Liver (tissue), 10 donors: ENCODE measurements at places on chromosomes 12 and 14. TPM values are rescaled to one million over a fixed set of nuclear protein-coding genes. Genes with fewer than 3 reads are reported as not detected.

DNA sequence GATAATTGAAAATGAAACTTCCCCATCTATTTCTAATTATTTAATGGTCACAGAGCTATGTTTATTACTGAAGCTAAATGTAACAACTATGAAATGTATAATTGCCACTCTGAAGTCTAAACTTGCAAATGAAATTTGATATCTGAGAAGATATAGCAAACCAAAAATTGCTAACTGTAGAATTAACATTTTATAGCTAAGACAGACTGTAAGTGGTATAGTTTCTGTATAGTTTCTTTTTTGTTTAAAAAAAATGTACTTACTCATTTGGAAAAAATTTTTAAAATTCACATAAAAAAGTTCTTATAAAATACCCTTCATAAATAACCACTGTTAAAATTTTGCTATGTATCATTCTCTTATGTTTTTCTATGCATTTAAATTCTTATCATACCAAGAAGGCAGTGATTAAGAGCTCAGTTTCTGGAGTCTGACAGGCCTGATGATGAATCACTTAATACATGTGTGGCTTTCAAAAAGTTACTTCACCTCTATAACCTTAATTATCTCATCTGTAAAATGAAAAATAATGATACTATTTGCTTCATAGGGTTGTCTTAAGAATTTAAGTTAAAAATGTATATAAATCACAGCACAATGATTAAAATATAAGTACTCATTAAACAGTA is 214.7 kb upstream of the GARIN2 start:
- DNase-seq = no peak

- no peak for DNase-seq
Measured at GRCh38 chr14:68506645-68507419, 286.0 kb downstream of the ZFP36L1 start.

DNA sequence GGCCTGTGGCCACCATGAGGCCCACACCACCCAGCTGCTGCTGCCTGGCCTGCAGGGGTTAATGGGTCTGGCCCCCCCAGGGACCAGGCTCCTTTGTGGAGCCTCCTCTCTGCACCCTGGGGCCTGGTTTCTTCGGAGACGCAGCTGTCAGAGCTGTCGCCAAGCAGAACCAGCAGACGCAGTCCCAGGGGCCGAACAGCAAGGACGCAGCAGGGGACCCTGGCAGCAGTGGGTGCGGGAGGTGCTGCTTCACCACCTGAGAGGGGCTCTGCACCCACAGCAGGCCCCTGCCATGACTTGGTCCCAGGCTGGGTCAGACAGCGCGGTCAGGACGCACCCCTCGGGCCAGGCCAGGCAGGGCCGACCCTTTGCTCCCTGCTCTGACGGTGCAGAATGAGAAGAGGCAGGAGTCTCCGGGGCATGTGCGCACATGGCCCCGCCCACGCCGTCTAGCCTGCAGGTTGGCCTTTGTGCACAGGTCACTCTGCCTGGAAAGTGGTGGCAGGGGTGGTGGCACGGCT is 30.5 kb downstream of the JAG2 start:
- DNase-seq = no peak

Gene TAS2R7
- not detected for total RNA-seq

DNA sequence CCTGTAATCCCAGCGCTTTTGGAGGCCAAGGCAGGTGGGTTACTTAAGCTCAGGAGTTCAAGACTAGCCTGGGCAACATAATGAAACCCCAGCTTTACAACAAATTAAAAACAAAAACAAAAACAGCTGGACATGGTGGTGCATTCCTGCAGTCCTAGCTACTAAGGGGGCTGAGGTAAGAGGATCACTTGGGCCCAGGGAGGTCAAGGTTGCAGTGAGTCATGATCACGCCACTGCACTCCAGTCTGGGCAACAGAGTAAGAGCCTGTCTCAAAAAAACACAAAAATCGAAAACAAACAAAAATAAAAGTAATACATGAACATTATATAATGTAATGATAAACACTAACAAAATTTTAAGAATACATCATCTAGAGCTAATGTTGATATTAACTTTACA is 46.2 kb upstream of the GRIP1 start:
- DNase-seq = no peak

DNA sequence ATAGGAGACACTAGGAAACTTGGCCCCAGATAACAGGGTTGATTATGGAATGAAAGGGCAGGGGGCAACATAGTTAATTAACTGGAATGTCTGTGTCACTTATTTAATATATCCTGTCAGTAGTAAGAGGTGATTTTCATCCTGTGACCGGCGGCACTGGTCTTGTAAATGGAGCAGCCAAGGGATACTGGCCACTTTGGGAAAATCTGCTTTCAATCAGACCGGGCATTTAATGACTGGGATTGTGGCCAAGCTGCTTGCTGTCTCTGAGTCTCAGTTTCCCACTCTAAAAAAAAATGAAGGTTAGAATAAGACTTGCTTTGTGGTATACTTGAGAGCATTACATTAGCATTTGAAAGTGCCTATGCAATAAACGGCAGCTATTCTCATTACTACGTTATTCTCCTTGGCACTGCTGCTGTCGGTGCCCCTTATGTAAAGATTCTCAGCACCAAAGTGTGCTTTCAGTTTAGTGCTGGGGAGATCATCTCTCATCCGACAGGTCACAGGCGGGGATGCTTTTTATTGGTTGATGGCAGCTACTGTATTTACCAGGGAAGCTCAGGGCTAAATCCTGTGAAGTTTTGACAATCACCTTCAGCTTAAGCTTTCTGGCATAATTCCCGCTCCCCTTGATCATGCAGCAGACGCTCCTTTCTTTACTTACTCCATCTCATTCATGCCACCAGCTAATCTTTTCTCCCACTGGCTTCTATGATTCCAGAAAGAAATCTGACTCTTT is 162.1 kb downstream of the ESRRB start:
- DNase-seq = no peak

Gene EML5
- total RNA-seq = 0.92 TPM

DNA sequence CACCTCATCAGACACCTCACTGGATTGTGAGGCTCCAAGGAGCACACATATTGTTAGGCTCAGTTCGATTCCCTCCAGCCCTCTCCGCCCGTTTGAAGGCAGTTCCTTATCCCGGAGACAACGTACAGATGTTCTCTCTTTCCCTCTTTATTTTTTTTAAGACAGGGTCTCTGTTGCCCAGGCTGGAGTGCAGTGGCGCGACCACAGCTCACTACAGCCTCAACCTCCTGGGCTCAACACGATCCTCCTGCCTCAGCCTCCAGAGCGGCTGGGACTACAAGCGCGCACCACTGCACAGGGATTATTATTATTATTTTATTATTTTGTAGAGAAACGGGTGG is 718 bp upstream of the TROAP start:
- no peak for DNase-seq

GRCh38 chr12:41932470-41932991 is 212.1 kb downstream of the GXYLT1 start:
- DNase-seq = peak; percentile 55

DNA sequence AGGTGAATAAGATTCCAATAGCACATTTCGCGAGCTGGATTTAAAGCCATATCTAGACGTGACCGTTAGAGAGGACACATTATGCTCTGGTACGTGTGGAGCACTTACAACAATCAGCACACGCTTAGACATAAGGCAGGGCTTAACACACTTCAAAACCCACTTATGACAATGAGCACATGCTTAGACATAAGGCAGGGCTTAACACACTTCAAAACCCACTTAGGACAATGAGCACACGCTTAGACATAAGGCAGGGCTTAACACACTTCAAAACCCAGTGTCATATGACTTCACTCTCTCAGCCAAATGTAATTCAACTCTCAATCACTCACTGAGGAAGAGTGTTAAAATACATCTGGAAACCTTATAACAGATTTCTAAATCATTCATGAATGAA is 11.2 kb upstream of the PLD4 start:
- DNase-seq = no peak

GRCh38 chr14:32073537-32074189 is 3.4 kb upstream of the ARHGAP5 start:
- DNase-seq = peak; percentile 39

- no peak for DNase-seq
Measured at GRCh38 chr12:111288771-111289170, 80.1 kb downstream of the PHETA1 start.

DNA sequence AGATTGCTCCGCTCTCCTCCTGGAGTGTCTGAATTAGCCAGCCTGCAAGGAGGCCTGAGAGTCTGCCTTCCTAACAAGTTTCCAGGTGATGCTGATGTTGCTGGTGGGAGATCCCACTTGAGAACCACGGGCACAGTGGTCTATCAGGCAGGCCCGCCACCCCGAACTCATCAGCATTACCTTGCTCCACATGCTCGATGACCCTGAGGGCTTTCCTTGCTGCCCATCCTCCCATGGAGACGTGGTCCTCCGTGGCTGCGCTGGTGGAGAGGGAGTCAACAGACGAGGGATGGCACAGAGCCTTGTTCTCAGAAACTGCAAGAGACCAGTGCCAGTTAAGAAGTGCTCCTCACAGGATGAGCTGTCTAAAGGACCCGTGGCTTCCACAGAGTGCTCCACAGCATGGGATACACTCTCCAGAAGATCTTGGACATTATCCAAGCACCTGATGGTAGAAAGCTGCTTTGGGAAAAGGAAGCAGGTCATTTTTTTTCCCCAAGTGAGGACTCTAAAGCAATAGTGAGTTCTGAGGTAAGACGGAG is 18.3 kb downstream of the HAL start:
- DNase-seq = no peak

GRCh38 chr12:41769810-41770209 is 374.9 kb downstream of the GXYLT1 start:
- no peak for DNase-seq

- DNase-seq = no peak
Measured at GRCh38 chr12:91588874-91589454, 406.3 kb upstream of the DCN start.

Gene GLIPR1L1
- not detected for total RNA-seq

DNA sequence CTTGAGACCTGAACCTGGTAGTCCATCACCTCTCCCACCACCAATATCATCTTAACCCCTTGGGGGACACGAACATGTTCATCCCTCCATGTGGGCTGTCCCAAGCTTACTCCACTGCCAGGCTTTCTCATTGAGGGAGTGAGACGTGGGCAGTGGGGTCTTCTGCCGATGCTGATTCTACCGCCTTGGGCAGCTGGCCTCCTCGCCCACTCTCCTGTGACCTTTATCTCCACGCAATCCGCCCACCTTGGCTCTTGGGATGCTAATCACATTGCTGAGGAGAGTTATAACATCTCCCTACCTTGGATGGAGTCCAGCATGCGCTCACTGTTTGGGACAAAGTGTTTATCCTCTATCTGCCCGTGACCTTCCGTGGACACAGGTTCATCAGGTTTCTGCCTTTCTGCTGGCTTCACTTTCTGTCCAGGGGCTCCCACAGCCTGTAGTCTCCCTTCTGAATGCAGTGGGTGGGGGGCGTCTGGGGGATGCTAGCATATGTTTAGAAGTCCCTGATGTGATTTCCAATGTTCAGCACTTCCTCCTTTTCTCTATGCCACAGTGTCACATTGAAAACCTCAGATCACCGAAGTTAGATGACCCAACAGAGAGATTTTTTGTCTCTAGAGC is 53.2 kb upstream of the ESRRB start:
- no peak for DNase-seq
